GM23338 (cell line): ENCODE measurements at places on chromosomes 7 and 10. TPM values are rescaled to one million over a fixed set of nuclear protein-coding genes. Genes with fewer than 3 reads are reported as not detected.

TRIM74 gene
- total RNA-seq: not detected in 2 replicates

CRHR2 gene
- 0.14 and 0.23 TPM in 2 replicates for total RNA-seq

FGL2 gene
- not detected in 2 replicates for total RNA-seq

LRRD1 gene
- 0.08 TPM in 1 of 2 replicates, not detected in the other for total RNA-seq

GCK gene
- total RNA-seq: 7.3 and 9.3 TPM in 2 replicates

POM121 gene
- 37.1 and 39.8 TPM in 2 replicates for total RNA-seq

TAC1 gene
- 3.9 and 8.7 TPM in 2 replicates for total RNA-seq

NXPH1 gene
- 3.0 and 5.2 TPM in 2 replicates for total RNA-seq

GSDME gene
- 8.3 and 9.7 TPM in 2 replicates for total RNA-seq

ZNF365 gene
- total RNA-seq: 0.35 and 0.59 TPM in 2 replicates

ATOH7 gene
- total RNA-seq: 1.2 and 1.8 TPM in 2 replicates

PRPS1L1 gene
- not detected in 2 replicates for total RNA-seq

UNCX gene
- not detected in 2 replicates for total RNA-seq

LEP gene
- total RNA-seq: not detected in 2 replicates

DNA2 gene
- total RNA-seq: 46.9 and 49.3 TPM in 2 replicates

LMBR1 gene
- total RNA-seq: 69.1 and 90.1 TPM in 2 replicates

ETV1 gene
- 53.5 and 61.9 TPM in 2 replicates for total RNA-seq

FAM131B gene
- 28.8 and 30.2 TPM in 2 replicates for total RNA-seq

ZNF467 gene
- 0.10 and 0.19 TPM in 2 replicates for total RNA-seq

CHN2 gene
- 7.5 and 8.8 TPM in 2 replicates for total RNA-seq

FKBP9 gene
- total RNA-seq: 13.0 and 15.8 TPM in 2 replicates

CUL2 gene
- total RNA-seq: 32.9 and 38.3 TPM in 2 replicates

DGKB gene
- total RNA-seq: 2.6 and 11.5 TPM in 2 replicates

RASA4B gene
- total RNA-seq: 1.5 and 4.2 TPM in 2 replicates

ST8SIA6 gene
- total RNA-seq: 2.3 TPM in 2 replicates

ITIH2 gene
- total RNA-seq: not detected in 2 replicates

NKX1-2 gene
- total RNA-seq: 37.0 and 39.4 TPM in 2 replicates

ANXA8L1 gene
- not detected in 2 replicates for total RNA-seq

KCND2 gene
- 15.6 and 17.7 TPM in 2 replicates for total RNA-seq

KBTBD2 gene
- total RNA-seq: 33.9 and 34.9 TPM in 2 replicates

LOXL4 gene
- total RNA-seq: 0.23 and 0.38 TPM in 2 replicates

CYP3A4 gene
- not detected in 2 replicates for total RNA-seq

ABCB1 gene
- total RNA-seq: 0.80 and 1.2 TPM in 2 replicates

HMX2 gene
- total RNA-seq: 0.97 and 2.6 TPM in 2 replicates

BTBD16 gene
- not detected in 2 replicates for total RNA-seq

MKX gene
- 0.97 and 1.6 TPM in 2 replicates for total RNA-seq

GNAI1 gene
- 26.8 and 31.3 TPM in 2 replicates for total RNA-seq

ASAH2 gene
- total RNA-seq: 0.04 and 0.17 TPM in 2 replicates

ADRA2A gene
- total RNA-seq: 1.8 and 2.5 TPM in 2 replicates

MACROH2A2 gene
- total RNA-seq: 16.2 and 17.6 TPM in 2 replicates

LIPK gene
- total RNA-seq: not detected in 2 replicates

TMEM130 gene
- 1.5 and 4.2 TPM in 2 replicates for total RNA-seq

CDH23 gene
- 4.3 and 6.2 TPM in 2 replicates for total RNA-seq

HOXA3 gene
- not detected in 2 replicates for total RNA-seq

FAM25C gene
- not detected in 2 replicates for total RNA-seq

HOXA7 gene
- total RNA-seq: not detected in 2 replicates

ASZ1 gene
- total RNA-seq: not detected in 2 replicates

TAS2R4 gene
- total RNA-seq: 3.3 and 4.2 TPM in 2 replicates

CRPPA gene
- 0.45 and 1.0 TPM in 2 replicates for total RNA-seq
